ENCODE measurements at places on chromosomes 13 and 19.

DNA sequence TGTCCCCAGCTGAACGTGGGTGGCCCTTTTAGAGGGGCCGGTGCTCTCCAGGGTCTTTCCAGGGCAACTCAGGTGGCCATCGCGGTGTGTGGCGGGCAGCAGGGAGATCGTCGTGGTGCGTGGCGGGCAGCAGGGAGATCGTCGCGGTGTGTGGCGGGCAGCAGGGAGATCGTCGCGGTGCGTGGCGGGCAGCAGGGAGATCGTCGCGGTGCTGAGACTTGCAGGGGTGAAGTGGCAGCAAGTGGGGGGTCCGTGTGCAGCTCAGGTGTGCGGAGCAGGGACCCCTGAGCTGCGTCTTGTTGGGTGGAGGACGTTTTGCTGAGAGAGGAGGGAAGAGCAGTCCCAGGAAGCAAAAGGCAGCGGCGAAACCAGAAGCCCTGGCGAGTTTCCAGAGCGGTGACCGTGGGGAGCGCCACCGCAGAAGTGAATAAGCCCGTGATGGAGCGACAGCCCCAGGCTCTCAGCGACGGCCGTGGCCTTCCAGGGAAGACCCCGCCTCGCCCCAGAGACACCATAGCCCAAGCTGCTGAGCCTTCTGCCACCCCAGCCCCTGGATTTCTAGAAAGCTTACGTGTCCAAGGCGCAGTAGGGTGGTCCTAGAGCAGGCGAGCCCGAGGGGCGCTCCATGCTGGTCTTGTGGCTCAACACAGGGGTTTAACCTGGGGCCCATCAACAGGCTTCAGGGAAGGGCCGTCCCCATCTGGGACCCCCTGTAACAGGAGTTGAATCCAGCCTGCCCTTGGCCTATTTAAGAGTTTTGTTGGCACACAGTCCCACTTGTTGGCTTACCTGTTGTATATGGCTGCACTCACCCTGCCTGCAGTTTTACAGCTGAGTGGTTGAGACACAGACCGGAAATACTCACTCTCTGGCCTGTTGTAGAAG lies 5.4 kb downstream of the NCLN start:
- DNase-seq, result no peak

GRCh38 chr13:65093357-65093756 lies 2136.8 kb downstream of the PCDH9 start:
- no peak for DNase-seq

DNA sequence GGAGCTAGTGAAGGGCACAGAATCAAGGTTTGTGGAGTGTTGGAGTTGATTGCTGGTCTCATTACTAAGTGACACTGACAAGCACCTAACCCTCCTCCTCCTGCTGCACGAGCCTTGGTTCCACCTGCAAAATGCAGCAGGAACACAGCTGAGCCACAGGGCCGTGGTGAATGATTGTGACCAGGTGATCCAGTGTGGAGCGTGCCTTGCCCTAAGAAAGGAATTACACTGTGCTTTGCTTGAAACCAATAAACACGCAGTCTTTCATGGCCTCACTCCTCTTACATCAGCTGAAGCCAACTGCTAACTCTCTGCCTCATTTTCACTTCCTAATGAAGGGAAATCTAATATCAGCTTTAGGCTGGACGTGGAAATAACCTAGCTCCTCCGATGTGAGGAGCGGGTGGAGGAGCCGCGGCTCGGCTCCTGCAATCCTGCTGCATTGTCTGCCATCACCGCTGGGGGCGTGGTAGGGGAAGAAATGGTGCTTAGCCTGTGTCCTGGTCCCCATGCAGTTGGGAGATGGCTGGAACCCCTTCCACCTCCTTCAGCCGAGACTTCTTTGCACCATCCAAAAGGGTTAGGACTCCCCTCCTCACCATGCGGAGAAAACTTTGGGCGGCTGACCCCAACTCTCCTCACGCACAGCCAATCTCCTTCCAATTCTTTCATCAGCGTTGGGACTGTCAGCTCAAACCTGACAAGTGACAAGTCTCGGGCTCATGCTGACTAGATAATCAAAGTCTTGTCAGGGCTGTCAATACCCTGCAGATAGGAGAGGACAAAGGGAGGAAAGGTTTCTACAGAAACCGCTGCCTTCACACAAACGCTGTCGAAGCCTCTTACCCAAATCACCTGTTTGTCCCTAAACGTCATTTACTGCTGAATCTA lies 427.9 kb downstream of the ZNF536 start:
- DNase-seq, result peak; percentile 12

- DNase-seq, result no peak
These were observed 66.6 kb downstream of the CHST8 start for GRCh38 chr19:33688171-33688992.

DNA sequence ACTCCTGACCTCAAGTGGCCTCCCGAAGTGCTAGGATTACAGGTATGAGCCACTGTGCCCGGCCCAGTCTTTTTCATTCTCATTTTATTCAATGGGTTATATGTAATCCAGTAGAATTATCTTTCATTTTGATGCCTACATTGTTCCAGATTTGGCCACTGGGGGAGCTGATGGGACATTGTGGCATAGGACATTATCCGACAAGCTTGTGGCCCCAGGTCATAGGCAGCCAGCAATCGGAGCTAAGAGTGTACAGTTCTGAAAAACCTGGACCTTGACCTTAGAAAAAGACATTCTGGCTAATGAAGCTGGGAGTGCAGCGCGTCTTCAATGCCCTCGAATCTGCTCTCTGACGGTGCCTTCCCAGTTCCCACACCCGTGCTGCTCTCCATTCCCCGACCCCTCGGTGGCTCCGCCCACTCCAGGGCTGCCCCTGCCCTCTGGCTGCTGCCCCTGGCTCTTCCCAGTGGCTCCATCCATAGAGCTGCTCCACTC lies 108.7 kb downstream of the TEX29 start:
- DNase-seq, result no peak

- DNase-seq, result no peak
These were observed 26.1 kb upstream of the CEACAM21 start for GRCh38 chr19:41549884-41550283.
